ENCODE measurements at places on chromosomes 12 and 14.
A peak's percentile ranks its signal among the peaks of the same experiment; 100 is the strongest.

DNA sequence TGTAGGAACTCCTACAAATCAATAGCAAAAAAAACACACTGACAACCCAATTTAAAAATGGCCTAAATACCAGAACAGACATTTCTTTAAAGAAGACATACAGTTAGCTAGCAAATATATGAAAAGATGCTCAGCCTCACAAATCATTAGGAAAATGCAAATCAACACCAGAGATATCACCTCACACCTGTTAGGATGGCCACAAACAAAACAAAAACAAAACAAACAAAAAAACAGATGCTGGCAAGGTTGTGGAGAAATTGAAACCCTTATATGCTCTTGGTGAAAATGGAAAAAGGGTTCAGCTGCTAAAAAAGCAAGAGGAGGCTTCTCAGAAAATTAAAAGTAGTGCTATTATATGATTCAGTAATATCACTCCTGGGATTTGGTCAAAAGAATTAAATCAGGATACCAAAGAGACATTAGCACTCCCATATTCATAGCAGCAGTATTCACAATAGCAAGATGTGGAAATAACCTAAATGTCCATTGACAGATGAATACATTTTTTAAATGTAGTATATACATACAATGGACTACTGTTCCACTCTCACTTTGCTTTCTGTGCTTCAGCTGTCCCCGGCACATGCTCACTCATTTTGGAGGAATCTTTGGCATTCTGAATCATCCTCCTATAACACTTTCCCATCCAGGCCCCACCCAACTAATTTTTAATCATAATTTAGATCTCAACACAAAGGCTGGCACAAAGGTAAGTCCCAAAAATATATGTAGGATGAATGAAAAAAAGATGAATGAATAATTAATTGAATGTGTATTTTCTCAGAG is 99.1 kb downstream of the SYT1 start:
- no peak for DNase-seq

DNA sequence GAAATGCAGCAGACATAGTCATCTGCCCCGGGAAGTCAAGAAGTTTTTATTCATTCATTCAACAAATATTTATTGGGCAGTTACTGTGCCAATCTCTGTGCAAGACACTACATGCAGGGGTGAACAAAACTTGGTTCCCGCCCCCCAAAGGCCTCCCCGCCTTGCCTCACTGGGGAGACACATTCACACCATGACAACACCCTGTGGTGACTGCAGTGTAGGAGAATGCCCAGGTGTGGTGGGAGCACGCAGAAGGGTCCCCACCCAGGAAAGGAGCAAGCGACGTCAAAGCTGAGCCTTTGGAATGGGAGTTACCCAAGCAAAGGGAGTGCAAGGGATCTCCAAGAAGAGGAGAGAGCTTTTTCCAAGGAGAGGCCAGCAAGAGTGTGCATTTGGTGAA is 1.6 kb upstream of the AQP6 start:
- no peak for DNase-seq

- no peak for DNase-seq
Measured at GRCh38 chr12:16121953-16122352, 155.5 kb downstream of the SLC15A5 start.

GRCh38 chr14:25759920-25760655 is 710.1 kb upstream of the STXBP6 start:
- DNase-seq: peak; percentile 45

DNA sequence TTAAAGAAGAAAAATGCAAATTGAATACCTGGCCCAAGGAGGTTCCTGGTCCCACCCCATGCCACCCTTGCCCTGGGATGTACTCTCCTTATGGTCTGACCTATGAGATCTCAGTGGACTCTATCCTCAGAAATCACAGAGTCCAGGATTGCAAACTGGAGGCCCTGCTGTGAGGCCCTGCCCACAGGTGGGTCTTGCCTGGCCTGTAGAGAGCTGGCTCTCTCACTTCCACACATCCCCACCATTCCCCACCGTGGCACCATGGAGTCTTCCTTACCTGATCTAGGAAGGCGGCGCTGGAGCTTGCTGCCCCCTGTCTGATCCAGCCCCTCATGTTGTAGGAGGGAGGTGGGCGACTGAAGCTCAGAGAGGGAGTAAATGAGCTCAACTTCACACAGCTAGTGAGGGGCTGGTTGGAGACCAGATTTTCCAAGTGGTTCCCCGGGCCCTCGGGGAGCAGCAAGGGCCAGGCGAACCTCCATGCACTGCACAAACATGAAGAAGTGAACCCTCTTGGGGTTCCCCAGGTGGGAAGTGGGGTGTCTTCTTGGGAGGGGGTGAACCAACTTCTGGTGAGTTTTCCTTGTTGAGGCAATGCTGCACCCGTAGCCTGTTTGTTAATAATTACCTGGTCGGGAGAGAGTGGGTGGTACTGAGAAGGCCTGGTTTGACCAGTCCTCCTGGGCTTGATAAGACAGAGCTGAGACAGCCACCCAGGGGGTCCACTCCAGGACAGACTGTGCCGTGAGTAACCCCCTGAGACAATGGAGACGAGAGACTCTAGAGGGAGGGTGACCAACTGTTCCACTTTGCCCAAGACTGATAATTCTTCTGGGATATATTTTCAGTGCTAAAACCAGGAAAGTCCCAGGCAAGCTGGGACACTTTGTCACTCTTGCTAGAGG is at the start of gene SERPINA4:
SERPINA4 (plus strand) TSS at position 692 of the 905 bp plus-strand sequence. CDS start 2,041 bp downstream, outside the sequence.
- DNase-seq: peak; percentile 5

- no peak for DNase-seq
Measured at GRCh38 chr14:100438678-100439592, 115.8 kb downstream of the SLC25A47 start.

DNA sequence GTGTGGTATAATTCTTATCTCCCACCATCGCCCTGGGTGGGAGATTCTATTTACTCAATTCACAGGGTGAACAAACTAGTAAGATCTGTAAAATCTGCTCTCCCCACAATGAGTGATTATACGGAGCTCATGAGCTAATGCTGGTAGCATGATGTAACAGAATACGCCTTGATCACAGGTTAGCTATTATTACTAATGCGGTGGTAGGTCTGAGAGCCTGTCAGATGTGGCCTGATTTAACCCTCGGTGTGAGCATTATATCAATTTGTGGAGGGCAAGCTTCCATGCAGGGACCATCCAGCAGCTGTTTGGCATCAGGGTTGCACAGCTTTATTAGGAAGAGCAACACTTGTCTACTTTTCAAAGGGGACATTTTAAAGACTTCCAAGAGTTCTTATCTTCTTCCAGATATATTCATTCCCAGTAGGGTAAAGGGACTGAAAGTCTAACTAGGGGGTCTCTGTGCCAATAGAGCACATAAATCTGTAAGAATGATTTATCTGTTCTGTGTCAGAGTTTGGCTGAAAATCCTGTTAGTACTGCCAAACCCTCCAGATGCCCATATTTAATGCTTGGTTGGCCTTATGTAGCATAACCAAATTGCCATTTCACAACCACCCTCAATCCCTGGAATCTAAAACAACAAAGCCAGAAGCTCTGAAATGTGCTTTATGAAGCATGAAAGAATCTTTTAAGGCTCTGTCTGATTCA is 18.7 kb downstream of the TSHR start:
- peak; percentile 47 for DNase-seq

Data from femur (tissue), 1 donor.